Mucosa of descending colon (tissue), 3 donors: ENCODE measurements at places on chromosomes 6 and 20.

DNA sequence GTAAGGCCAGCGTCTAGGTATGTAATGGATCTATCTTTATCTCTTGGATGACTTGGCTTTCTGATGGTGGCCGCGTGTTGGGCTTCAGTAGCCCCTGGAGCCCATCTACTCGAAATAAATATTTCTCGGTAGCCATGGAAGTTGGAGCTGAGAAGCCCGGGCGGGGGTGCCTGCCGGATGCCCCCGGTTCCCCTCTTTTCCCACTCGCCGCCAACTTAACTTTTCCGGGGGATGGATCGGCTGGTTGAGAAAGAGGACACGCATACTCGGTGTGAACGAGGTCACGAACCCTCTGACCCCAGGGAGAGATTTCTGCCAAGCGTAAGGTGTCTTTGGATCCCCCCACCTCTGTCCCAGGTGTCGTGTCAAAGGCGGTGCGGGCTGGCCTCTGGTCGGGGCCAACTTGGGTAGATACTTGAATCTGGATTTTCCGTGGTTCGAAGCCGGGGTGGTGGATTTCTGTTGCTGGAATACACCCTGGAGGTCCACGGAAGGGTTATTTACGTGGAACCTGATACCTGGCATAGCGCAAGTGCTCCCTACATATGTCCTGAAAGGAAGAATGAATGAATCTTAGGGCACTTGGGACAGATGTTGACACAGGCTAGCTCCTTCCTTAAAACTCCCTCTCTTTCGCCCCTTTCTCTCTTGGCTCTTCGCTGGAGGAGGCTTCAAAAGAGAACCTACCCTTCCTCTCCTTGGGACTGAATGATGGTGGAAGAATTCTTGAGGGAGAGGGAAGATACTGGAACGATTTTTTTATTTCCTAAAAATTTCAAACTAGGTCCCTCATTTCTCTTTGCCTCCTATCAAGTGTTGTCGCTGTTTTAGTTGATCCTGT is 996 bp downstream of the DOK5 start:
- DNase-seq = no peak

DNA sequence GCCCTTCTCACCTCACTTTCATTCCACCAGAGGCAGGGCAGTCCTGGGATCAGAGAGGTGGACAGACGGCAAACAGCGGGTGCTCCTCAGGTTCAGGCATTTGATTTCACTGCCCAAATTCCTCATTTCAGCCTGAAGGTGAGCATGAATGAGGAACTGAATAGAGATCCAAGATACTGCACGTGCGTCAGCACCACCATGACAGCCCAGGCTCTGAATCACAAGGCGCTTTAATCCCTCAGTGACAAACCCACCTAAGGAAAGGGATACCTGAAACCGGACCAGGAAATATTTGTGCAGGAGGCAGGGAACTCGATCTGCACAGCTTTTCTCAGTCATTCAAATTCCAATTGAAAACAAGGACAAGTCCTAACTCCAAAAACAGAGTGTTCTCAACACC is 174.8 kb upstream of the HEY2 start:
- no peak for DNase-seq

DNA sequence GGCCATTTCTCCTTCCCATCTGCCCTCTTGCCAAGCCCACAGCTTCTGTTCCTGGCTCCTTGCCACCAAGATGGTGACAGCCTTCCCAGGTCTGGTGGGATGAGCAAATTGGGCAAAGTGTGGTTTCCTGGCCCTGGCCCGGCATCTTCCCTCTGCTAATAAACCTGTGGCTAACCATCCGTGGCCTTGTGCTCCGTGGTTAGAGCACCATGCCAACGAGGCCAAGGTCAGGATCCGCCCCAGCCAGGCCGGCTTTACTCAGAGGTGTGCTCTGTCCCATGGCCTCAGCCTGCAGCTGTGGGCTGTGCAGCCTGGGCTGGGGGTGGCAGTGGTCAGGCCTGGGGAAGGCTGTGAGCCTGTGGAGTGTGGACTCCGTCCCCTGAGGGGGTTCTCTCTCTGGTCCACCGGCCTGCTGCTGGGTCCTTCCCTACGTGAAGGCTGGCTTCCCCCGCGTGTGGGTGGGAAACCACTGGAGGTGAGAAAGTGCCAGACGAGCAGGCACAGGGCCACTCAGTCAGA is 117.4 kb downstream of the VEGFA start:
- DNase-seq = no peak

- DNase-seq = peak; percentile 90
Measured at GRCh38 chr6:7910654-7911344, at the start of gene TXNDC5. TSS of gene TXNDC5 (minus strand) at chr6:7910788. CDS start at chr6:7910776, 12 bp downstream.

- peak; percentile 74 for DNase-seq
Measured at GRCh38 chr6:168956884-168957730, 296.5 kb downstream of the THBS2 start.

DNA sequence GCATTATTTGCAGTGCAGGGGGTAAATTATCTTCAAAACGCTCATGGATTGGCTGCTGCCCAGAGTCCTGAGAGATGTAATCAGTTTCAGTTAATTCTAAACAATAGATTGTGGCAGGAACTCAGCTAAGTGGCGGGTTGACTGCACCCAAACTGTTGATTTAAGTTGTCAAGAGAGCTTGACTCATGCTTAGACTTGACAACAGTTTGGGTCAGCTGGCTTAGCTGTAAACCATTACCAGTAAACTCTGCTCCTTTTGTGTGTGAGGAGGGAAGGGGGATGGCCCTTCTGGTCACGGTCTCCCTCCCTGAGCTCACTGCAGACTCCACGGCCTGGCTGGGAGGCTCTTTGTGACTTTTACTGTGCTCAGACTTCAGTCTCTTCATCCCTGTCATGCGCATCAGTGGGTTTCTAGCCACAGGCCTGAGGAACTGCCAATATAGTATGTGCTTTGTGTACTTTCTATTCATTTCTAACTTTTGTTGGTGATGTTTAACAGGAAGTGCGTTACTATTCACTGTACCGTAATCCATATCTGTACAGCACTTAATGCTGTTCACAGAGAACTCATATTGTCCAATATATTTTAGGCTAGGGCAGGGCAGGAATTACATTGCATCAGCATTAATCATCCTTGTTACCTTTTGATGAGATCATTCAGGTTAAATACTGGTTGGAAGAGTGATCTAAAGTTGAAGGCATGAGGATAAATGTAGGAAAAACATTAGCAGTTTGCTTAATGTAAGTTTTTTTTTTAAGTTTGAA is 488.3 kb downstream of the CDKAL1 start:
- DNase-seq = peak; percentile 37

GRCh38 chr6:91268941-91269340 is 682.1 kb upstream of the MAP3K7 start:
- DNase-seq = no peak

- no peak for DNase-seq
Measured at GRCh38 chr6:5506149-5506548, 244.8 kb downstream of the FARS2 start.

DNA sequence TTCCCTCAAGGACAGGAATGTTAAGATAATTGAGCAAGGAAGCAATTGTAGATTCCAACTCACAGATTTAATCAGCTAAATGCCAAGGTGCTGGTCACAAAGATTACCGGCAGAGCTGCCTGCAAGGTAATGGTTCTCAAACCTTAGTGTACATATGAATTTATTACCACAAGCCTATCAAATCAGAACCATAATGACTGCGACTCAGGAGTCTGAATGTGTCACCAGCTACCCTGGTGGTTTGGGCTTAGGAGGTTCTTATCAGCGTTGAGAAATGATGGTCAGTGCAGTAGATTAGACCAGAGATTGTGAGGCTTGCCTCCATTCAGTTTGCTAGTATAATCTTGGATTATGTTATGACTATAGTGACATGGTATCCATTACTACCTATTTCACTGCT is 78.9 kb downstream of the MTFR2 start:
- no peak for DNase-seq

- no peak for DNase-seq
Measured at GRCh38 chr6:52839124-52840055, 1.2 kb downstream of the GSTA5 start.

GRCh38 chr6:3139090-3139903 is 18.0 kb downstream of the TUBB2A start:
- DNase-seq = peak; percentile 77

DNA sequence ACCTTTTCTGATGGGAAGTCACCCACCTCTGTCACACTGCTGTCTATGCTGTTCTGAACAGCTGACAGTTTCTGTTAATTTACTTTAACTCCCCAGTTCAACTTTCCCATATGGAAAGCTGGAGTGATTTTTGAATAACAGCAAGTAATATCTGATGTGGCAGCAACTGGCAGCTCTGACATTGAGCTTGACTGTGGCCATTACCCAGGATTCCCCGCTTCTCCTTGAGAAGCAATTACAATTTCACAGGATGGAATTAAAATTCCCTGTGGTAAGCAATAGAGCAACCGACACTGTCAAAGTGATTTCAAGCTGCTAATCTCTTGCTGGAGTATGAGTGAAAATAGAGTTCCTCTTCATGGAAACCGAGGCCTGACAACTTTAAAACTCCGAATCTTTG is 348.1 kb upstream of the SOX4 start:
- DNase-seq = no peak
